ENCODE measurements at places on chromosomes 16 and 17.

DNA sequence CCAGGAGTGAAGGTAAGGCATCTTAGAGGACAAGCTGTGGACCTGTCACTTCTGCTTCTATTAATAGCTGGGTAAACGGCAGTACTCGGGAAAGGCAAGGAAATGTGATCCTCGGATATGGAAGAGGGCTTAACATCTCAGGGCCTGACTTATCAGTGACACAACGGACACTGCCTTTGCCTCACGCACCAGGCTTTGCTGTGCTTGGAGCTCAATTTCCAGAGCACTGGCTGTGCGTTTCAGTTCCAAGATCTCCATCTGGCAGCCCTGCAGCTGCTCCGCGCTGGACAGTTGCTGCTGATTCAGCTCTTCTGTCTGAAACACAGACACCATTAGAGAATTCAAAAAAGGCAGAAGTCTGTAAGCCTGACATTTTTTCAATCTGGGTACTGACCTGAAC lies 3.5 kb downstream of the KRT40 start:
- DNase-seq, result no peak

- DNase-seq, result no peak
Measured at GRCh38 chr16:80009971-80010659, 409.6 kb upstream of the MAF start.

GRCh38 chr17:35069311-35069710 lies 5.8 kb upstream of the RFFL start:
- DNase-seq, result no peak

- no peak for DNase-seq
Measured at GRCh38 chr17:300881-301280, 51.7 kb downstream of the RPH3AL start.
